Common myeloid progenitor, CD34-positive (primary cell): ENCODE measurements at places on chromosomes 16 and 17.

- no peak for DNase-seq
These were observed at the start of gene MAZ for GRCh38 chr16:29806099-29806579. TSS of gene MAZ (plus strand) at chr16:29806529. CDS start at chr16:29806702, 173 bp downstream.

- no peak for DNase-seq
These were observed 5.3 kb downstream of the CEP131 start for GRCh38 chr17:81217491-81217890.

DNA sequence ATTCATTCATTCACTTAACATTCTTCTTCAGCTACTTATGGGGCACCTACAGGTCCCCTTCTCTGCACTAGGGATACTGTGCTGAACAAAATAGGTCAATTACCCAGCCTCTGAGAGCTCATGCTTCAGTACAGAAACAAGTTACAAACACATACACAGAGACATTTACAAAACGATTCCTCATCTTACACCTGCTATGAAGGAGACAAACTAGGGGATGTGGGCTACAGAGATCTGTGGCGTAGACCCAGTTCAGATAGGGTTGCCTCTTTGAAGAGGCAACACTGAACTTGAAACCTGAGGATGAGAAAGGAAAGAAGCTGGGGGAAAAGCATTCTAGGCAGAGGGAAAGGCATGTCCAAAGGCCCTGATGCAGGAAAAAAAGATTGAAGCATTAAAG is 5.2 kb downstream of the IL21R start:
- DNase-seq = no peak

GRCh38 chr17:56545106-56545505 is 48.4 kb upstream of the NOG start:
- no peak for DNase-seq

DNA sequence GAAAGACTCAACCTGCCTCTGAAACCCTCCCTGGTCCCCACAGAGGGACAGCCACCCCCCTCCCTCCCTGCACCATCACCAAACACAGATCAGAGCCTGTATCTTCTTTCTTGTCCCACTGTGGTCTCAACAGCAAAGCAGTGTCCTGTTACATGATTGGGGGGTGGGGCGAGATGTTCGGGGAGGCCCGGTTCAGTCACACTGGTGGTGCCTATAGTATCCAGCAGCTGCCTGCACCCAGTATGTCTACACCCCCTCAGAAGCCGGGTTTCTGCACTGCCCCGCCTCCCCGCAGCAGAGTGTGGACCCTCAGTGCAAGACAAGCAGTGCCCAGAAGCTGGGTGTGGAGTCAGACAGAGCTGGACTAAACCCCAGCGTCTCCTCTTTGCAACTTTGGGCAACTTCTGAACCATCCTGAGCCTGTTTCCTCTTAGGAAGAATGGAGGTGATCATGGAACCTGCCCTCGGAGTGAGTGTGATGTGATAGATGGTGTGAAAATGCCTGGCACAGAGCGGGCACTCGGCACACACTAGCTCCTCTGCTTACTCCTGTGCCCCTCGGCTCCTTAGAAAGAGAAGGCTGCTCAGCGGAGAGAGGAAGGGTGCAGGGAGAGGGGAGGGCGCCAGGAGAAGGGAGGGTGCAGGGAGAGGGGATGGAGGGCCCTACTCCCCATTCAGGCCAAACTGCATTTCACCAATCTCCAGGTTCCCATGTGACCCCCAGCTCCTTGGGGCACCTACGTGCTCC is 84.0 kb upstream of the TNRC6C start:
- no peak for DNase-seq

GRCh38 chr17:72656130-72656763 is 436.2 kb downstream of the SLC39A11 start:
- DNase-seq = no peak

GRCh38 chr17:69533481-69534234 is 119.2 kb downstream of the MAP2K6 start:
- no peak for DNase-seq

DNA sequence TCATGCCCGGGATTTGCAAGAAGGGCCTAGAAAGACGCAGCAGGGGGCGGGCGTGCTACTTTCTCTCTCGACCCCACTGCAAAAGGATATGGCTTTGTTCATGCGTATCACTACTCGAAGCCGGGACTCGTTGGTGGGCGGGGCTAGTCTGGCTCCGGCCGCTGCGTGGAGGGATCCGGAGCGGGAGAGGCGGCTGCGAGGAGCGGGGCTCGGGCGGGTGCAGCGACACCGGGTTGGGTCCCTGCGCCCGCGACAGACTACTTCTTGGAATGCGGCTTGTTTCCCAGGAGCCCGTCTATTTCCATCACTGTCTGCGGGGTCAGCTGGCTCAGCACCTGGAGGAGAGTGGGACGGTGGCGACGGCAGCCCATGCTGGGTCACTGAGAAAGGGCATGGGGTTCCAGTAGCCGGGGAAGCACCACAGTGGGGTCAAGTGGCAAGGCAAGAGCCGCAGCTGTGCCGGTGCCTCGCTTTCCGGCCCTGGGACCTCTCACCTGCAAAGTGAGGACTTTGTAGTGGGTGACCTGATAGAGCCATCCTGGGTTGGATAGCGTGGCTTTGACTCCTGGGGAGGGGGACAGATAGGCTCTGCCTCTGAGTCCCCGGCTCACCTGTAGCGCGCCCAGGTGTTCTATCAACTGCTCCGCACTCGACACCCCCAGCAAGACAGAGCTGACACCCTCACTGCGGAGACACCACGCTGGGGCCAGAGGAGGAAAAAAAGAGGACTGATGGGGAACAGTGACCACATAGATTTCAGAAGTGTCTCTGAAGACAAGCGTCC is 6.6 kb downstream of the KCNAB3 start:
- DNase-seq = peak; percentile 91

DNA sequence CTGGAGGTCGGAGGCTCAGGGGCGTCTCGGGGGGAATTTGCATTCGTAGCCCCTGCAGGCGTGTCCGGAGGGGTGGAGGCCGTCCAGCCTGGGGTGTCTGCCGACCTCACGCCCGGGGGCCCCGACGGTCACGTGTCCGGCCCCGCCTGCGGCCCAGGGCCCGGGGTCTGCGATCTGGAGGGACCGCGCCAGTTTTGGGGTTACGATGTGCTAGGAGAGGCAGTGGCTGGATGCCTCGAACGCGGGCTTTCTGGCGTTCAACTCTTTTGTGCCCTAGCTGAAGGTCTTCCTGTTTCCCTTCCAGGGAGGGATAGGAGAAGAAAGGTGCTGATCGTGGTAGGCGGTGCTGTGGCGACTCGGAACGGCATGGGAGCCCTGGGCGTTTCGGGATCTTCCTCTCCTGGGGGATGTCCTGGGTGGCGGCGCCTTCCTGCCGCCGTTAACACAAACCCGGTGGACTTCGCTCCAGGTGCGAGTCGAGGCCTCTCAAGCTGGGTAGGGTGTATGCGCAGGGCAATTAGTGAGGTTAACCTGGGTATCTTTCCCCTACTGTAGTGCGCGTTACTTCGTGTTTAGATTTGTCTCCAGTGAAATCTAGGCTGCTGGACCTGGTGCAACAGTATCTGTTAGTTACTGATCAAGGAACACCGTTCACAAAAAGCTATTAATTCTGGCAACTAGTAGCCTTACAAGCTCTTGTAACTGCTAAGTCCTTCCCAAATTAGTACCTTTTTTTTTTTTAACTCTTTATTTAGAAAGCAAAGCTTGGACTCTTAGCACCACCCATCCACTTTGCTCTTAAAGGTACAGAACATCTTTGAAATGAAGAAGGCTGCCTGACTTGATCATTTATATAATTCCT is 1.3 kb downstream of the AKAP1 start:
- no peak for DNase-seq

GRCh38 chr17:80868022-80868609 is 123.5 kb upstream of the CHMP6 start:
- no peak for DNase-seq

- DNase-seq = no peak
These were observed 24.8 kb downstream of the GINS3 start for GRCh38 chr16:58417035-58417434.

DNA sequence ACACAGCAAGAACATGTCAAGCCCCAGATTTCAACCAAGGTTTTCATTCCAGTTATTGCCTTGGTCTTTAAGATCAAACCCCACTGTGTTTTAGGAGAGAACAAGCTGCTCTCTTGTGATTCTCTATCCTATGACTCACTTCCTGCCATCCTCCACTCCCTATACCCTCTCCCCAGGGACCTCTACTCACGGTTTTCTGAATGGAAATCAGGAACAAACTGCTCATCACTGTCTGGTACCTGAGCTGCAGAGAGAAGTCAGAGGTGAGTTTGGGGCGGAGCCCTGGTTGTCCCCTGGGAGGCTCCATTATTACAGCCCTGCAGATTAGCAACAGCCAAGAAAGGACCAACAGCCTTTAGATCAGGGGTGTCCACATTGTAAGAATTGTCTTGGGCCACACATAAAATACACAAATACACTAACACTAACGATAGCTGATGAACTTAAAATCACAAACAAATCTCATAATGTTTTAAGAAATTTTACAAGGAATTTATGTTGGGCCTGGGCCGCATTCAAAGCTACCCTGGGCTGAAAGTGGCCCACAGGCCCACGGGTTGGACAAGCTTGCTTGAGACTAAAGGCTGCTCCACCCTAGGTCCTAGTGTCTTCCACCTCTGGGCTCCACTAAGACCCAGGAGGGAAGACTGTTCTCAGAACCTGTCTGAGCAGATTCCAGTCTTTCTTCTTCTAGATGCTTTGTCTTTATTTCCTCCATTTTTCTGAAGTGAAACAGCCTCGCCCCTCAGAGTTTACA is 9.7 kb downstream of the ETV4 start:
- no peak for DNase-seq

DNA sequence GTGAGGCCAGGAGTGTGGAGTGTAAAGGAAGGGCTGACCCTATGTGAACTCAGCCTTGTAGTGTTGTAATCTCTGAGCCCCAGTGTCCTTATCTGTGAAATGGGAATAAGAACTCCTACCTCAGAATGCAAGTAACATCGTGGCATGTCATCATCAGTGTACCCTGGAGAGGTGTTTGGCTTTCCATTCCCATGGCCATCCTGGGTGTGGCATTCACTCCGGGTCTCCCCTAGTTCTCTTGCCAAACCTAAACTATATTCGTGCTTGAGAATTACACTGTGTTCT is 1.9 kb downstream of the NXPH3 start:
- no peak for DNase-seq

DNA sequence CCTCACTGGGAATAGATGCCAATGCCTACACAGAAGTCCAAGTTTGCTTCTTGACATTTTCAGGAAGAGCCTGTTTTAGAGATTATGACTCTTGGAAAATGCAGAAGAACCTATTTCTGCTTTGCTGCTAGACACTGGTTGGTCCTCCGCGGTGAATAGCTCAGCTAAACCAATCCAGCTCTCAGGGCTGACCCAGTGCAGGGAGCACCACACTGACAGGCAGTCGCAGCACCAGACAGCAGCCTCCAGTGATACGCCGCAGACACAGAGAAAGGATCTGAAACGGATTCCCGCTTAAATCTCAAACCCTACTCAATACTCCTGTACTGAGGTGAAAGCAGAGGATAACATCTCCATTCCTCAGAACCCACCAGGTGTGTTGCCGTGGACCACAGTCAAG is 183.4 kb downstream of the ENGASE start:
- no peak for DNase-seq

DNA sequence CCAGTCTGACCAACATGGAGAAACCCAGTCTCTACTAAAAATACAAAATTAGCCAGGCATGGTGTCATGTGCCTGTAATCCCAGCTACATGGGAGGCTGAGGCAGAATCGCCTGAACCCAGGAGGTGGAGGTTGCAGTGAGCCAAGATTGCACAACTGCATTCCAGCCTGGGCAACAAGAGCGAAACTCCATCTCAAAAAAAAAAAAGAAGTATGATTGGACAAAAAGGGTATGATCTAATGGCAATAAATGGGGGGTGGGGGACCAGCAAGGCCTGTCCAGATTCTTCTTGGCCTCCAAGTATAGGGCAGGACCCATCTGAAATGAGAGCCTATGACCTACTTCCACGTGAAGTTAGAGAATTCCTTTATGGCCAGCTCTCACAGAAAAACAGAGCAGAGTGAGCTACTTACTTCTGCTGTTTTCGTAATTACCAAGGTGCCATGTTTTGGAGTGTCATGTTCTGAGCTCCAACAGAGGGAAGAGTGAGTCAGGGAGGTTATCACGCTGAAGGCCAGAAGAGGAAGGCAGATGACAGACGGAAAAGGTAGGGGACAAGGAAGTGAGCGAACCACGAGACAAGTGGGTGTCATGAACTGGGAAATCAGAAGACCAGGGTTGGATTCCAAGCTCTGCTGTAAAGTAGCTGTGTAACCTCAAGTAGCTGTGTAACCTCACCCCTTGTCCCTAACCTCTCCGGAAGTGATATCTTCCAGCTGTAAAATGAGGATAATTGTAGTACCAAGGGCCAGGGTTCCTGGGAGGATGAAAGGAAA is 3.6 kb upstream of the ZMYND15 start:
- DNase-seq = peak; percentile 50

- no peak for DNase-seq
These were observed 13.1 kb downstream of the CNGB1 start for GRCh38 chr16:57957673-57958392.

DNA sequence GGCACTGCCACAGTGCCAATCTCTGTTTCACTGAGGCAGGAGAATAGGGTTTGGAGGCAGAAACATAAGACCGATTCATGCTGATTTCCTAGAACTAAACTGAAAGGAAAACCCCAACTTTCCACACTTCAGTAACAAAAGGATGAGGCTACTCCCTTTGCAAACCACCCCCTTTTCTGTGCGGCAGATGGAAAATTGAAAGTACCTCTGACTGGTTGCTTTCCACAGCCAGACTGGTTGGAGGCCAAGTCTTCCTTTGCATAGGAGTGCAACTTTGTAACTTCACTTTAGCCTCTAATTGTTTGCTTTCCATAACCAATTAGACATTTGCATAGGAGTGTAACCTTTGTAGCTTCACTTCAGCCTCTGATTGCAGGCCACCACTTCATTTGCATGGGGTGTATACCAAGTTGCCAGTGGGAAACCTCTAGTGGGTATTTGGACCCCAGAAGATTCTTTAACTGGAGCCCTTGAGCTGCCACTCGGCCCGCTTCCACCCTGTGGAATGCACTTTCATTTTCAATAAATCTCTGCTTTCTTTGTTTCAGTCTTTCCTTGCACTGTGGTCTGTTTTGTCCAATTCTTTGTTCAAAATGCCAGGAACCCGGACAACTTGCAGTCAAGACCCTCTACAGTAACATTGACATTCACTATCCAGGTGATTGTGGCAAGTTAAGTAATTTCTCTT is 252.0 kb downstream of the UTP18 start:
- no peak for DNase-seq

DNA sequence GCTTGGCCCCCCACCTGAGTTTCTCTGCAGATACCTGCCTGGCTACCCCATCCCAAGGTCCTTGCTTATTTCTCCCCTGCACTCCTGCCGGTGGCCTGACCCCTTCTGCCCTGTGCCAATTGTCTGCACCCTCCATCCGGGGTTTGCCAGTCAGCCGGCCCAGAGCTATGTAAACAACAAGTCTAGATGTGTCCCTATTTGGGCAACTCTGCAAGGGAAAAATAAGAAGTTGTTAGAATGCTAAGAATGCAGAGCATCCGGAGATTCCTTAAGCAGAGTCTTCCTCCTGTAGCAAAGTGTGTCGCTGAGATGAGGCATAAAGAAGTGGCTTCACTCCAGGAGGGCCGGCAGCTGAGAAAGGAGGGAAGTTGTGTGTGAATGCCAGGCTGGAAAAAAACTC is 46.6 kb downstream of the RGS9 start:
- no peak for DNase-seq

- DNase-seq = no peak
These were observed 385.4 kb upstream of the RBFOX1 start for GRCh38 chr16:6947291-6947690.

GRCh38 chr17:15368600-15368999 is 27.2 kb upstream of the TEKT3 start:
- DNase-seq = no peak
